ENCODE measurements at places on chromosomes 4 and X.
A peak's percentile ranks its signal among the peaks of the same experiment; 100 is the strongest.

- DNase-seq = no peak
These were observed 10.0 kb downstream of the TNIP3 start for GRCh38 chr4:121154103-121154515.

GRCh38 chrX:135086197-135086854 lies 34.0 kb downstream of the ETDB start:
- peak; percentile 39 for DNase-seq

- no peak for DNase-seq
These were observed 44.3 kb upstream of the PPP2R3B start for GRCh38 chrX:431056-431455.

- no peak for DNase-seq
These were observed 10.6 kb downstream of the LDB2 start for GRCh38 chr4:16887887-16888286.

GRCh38 chr4:141011901-141012315 lies 121.4 kb downstream of the RNF150 start:
- no peak for DNase-seq

DNA sequence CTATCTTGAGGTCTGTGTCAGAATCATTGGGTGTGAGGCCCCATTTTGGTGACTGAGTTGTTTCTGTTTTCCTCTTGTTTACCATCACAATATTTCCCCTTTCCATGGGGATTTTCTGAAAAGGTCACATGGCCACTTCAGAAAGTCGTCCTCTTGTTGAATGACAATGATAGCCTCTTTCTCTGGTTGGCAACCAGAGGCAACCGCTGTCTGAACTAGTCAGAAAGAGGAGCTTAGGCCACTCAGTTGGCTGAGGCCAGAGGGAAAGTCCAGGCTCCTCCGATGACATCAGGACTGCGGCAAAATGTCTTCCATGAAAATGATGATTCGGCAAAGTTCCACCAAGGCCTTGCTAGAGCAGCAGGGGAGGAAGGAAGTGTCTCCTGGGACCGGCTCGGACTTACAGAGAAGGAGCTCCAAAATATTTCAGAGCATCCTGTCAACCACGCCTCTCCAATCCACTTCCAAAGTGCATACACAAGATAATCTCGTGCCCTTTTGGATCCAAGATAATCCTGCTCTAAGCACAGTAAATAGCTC lies 19.1 kb upstream of the RBM47 start:
- DNase-seq = no peak

GRCh38 chr4:56653461-56654237 lies 27.4 kb downstream of the HOPX start:
- no peak for DNase-seq
